ENCODE measurements at places on chromosomes 5 and 9.

DNA sequence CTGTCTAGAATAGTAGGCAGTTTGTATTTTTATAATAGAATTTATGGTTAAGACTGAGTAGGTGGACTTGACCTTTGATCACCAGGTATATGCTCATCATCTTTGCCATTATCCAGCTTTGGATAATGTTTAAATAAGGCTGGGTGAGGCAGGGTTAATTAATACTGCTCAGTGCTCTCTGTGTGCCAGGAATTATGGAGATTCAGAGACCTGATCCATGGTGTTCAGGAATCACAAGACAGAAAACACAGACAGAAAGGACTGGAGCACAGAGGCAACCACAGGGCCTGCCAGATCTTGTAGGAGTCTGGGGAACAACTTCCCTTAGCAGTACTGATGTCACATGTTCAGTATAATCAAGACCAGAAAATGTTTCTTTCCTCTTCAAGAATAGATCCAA lies 186.3 kb upstream of the ADCY2 start:
- no peak for DNase-seq

GRCh38 chr5:159034083-159034824 lies 65.5 kb downstream of the EBF1 start:
- peak; percentile 17 for DNase-seq

DNA sequence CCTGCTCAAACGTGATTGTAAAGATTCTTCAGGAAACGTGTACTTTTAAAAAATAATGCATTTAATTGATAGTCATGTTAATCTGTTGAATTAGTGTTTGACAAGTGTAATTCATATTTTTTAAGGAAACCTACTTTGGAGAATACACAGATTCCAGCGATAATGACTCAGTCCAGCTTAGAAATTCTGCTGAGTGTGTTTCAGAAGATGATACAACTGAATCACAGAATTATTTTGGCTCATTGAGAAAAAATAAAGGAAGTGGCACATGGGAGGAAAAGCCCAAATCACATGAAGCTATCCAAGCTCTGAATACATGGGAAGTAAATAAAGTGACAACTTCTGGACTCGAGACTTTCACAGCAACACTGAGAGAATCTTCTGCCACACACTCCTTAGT lies 37.8 kb downstream of the ICE1 start:
- DNase-seq: no peak

DNA sequence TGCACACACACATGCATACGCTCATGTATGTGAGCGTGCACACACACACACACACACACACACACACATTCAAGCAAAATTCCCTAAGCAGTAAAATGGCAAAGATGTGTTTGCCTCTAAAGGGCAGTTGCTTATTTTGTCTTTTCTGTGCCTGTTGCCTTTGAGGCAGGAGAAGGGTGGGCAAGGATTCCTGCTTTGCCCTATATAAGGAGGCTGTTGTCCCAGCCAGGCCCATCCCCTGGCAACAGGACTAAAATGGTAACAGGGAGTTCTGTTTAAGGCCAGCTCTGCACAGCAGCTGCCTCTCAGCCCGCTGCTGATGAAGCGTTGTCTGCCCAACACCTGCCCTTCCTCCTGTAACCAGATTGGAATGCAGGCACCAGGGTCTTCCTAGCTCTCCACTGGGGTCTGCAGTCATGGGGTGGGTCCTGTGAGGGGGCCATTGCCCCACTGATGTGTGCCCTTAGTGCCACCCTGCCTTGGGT lies 64.4 kb downstream of the PPARGC1B start:
- no peak for DNase-seq

GRCh38 chr9:15079989-15080388 lies 169.8 kb upstream of the FREM1 start:
- no peak for DNase-seq

- no peak for DNase-seq
Measured at GRCh38 chr9:126226991-126227936, 99.4 kb upstream of the MVB12B start.

DNA sequence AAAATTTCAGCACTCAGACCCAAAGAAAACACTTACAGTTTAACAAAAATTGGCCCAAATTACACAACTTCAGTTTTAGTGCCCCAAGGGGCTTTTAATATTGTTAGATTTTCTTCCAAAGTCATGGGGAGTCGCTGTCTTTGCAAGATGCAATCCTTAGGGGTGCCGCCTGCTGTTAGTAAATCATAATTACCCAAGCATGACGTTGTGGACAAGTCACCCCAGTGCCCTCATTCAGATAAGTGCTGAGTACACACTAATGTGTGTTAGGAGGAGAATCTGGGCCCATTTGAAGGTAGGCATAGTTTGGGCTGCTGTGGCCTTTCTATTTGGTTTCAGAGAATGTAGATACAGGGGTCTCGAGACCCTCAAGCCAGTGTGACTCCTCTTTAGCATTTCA lies 138.1 kb downstream of the SV2C start:
- DNase-seq: no peak

GRCh38 chr5:148483750-148484149 lies 100.0 kb downstream of the FBXO38 start:
- DNase-seq: no peak

DNA sequence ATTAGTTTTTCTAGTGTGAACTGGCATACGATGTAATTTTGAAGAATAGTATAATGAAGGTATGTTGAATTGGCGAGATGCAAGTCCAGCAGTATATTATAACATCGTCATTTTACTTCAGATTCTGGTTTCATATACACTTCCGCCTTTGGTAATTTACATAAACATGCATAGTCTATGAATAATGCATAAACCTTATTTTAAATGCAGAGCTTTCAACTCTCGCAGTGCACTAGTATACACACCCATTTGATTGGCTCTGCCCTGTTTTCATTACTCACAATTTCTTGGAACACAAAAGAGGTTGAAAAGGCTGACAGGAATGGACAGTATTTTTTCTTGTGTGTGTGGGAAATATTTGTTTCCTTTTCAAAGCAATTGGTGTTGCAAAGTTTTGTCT lies 128.9 kb upstream of the CCNH start:
- no peak for DNase-seq

DNA sequence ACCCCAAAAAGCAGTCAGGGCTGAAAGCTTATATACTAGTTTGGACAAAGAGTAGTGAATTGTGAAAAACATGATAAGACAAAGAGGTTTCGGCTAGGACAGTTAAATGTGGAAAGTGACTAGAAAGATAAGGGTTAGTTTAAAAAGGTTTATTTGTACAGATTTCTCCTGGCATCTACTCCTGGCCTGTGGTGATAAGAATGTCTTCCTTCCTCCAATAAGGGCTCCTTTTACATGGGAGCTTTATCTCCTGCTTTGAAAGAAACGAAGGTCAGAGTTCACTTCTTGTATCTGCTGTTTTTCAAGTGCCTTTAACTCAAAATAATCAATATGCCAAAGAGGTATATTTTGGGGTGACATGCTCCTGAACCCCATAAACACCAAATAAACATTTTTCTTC lies 776.1 kb upstream of the COX7C start:
- peak; percentile 7 for DNase-seq

DNA sequence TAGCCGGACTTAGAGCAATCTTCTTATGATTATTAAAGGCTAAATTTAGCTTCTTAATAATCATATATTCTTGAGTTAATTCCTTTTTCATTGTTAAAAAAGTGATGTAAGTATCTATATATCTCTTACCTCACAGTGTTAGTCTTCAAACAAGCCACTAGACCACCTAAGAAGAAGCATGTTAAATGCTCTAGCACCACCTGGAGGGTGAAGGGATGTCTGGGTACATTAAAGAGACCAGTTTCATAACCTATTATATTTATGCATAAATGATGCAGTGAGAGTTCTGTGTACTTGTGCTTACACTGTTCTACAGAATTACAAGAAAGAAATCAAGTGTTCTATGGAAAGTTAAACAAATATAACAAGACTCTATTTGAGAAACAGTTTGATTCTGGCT lies 55.9 kb upstream of the SLCO6A1 start:
- peak; percentile 30 for DNase-seq

- no peak for DNase-seq
Measured at GRCh38 chr9:122781671-122782070, 7.1 kb upstream of the OR5C1 start.

GRCh38 chr9:136655536-136656182 lies 7.1 kb upstream of the EGFL7 start:
- peak; percentile 41 for DNase-seq

DNA sequence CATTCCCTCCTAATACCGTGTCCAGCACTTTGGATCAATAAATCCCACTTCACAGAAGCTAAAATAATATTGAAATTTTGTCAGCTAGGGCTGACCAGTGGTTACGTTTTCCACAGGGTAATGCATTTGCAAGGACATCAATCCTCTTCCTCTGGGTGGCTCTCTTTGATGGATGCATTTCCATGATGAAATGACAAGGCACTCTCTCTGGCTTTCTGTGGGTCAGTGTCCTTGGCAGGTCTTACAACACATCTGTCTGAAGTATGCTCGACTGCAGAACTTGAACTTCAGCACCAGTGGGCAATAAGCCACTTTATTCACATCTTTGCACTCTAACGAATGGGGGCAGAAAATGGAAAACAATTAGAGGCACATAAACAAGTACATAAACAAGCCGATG lies 330.1 kb downstream of the ADAMTS6 start:
- DNase-seq: no peak

DNA sequence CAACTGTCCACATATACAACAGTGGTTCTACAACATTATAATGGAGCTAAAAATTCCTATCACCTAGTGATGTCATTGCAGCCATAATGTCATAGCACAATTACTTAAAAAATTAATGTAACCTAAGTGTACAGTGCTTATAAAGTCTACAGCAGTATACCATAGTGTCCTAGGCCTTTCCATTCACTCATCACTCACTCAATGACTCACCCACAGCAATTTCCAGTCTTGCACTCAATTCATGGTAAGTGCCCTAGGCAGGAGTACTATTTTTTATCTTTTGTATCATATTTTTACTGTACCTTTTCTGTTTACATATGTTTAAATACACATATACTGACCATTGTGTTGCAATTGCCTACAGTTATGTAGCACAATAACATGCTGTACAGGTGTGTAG lies 9.6 kb upstream of the PUM3 start:
- no peak for DNase-seq

GRCh38 chr5:9617739-9618504 lies 12.2 kb downstream of the TAS2R1 start:
- no peak for DNase-seq

GRCh38 chr9:115952430-115953292 lies 200.9 kb upstream of the PAPPA start:
- DNase-seq: no peak

- DNase-seq: no peak
Measured at GRCh38 chr5:168055141-168055683, 236.2 kb upstream of the WWC1 start.

DNA sequence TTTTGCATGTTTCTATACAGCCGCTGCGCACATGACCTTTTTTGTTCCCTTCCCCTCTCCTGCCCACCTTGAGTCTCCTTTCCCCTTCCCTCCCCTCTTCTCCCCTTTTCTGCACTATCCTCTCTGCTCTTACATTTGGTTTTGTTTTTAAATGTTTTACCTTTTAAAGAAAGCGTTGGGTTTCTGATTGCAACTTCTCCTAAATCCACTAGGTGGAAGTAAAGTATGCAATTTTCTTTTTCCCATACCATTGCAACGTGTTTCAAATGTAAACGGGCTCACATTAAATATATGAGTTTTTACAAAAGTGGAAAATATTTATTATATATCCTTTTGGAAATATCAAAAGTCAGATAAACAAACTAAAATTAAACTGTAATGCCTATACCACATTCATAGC lies 500.9 kb downstream of the DIRAS2 start:
- DNase-seq: peak; percentile 64

DNA sequence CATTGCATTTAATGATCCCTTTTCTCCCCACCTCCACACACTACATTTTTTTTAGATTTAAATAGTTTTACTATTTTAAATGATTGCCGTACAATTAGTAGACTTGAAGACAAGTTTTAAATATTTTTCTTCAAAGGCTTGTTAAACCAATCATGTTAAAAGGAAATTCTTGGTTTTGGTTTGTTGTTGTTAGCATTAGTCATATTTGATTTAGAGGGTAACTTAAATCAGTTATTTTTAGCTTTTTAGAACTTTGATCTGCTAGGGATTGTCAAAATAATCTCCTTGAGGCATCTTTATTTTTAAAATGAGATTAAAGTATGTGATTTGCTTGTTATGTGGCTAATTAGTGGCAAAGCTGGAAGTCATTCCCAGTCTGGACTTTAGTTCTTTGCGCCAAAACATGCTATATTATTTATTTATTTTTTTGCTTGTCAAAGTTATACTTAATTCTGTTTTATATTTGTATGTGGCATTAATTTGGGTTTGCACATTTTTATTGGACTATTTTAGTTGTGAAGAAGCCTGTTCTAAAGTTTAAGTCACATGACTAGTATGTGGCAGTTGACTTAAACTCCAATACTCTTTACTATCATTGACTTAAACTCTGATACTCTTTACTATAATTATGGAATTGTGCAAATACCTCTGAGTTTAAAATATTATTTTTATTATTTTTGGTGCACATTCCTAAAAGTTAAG lies 14.7 kb downstream of the ITGA1 start:
- no peak for DNase-seq

GRCh38 chr9:35076848-35077247 lies 2.9 kb downstream of the FANCG start:
- no peak for DNase-seq

DNA sequence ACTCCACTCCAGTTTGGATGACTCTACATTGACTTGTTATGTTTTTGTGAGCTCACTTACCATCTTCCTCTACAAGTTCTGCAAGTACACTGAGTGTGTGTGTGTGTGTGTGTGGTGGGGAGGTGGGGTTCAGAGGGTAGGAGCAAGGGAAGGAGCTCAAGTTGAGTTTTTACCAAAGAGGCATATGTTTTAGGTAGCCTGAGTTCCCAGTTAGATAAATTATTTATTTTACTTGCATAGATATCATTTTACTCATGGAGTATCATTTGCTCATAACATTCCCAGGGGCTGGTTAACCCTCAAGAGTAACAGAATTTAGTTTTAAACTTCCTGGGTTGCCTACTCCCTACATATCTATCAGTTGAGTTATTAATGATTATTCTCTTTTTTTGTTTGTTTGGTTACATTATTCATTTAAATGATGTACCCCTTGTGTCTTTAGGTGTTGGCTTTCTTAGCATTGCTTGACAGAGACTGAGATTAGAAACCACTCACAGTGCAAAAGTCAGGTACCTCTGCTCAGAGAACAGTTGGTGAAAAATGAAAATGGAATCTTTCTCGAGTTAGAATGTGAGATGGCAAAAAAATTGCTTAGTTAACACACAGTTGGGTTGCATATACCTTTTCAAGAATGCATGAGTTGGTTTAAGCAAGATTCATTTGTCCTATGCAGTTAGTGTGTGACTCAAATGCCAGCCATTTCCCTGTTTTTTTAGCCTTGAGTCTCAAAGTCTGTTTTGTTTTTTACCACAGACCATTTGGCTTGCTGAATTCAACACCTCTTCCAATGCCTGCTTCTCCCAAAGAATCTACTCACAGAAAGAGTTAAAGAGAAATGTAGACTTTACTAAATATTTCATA lies 29.2 kb downstream of the TNFSF8 start:
- DNase-seq: no peak
